ENCODE measurements at places on chromosomes 16 and 17. TPM values are rescaled to one million over a fixed set of nuclear protein-coding genes. Genes with fewer than 3 reads are reported as not detected.

AOC2 gene
- 3.5 TPM for total RNA-seq

CTRB2 gene
- not detected for total RNA-seq

TP53TG3B gene
- total RNA-seq: not detected

PNPO gene
- total RNA-seq: 12.0 TPM

DHX58 gene
- total RNA-seq: 36.0 TPM

NPIPB13 gene
- total RNA-seq: 14.4 TPM

HBM gene
- not detected for total RNA-seq

CETP gene
- not detected for total RNA-seq

TBC1D3I gene
- 0.59 TPM for total RNA-seq

SLC35G3 gene
- not detected for total RNA-seq

SPECC1 gene
- 5.3 TPM for total RNA-seq

KRTAP16-1 gene
- not detected for total RNA-seq

NHERF2 gene
- total RNA-seq: 3.6 TPM

HS3ST6 gene
- not detected for total RNA-seq

IGSF6 gene
- 0.10 TPM for total RNA-seq

MYH8 gene
- not detected for total RNA-seq

DNAJA3 gene
- total RNA-seq: 46.4 TPM

TSPAN10 gene
- 0.47 TPM for total RNA-seq

SMIM36 gene
- total RNA-seq: not detected

TEN1 gene
- total RNA-seq: 13.1 TPM

CCL5 gene
- total RNA-seq: 192 TPM

KRTAP4-3 gene
- total RNA-seq: not detected

FLII gene
- 303 TPM for total RNA-seq

CASKIN1 gene
- 0.10 TPM for total RNA-seq

AIPL1 gene
- not detected for total RNA-seq

KCTD13 gene
- total RNA-seq: 74.7 TPM

TMIGD1 gene
- total RNA-seq: not detected

HSD11B2 gene
- total RNA-seq: not detected

PLXDC1 gene
- 30.8 TPM for total RNA-seq

HSF5 gene
- 3.0 TPM for total RNA-seq

TMEM98 gene
- 0.97 TPM for total RNA-seq

DBNDD1 gene
- total RNA-seq: 4.1 TPM

TNFRSF13B gene
- not detected for total RNA-seq

ABCC12 gene
- not detected for total RNA-seq

KRT12 gene
- not detected for total RNA-seq

NUDT7 gene
- total RNA-seq: 10.9 TPM

MAPT gene
- 1.1 TPM for total RNA-seq

GHDC gene
- total RNA-seq: 15.5 TPM

Data from naive thymus-derived CD4-positive, alpha-beta T cell (primary cell).